Left forelimb (tissue), 1 donor: ENCODE measurements at places on chromosomes 4 and X.

- DNase-seq, result no peak
These were observed 22.1 kb upstream of the CBR4 start for GRCh38 chr4:169032194-169032593.

GRCh38 chr4:10809905-10810304 is 125.3 kb upstream of the CLNK start:
- no peak for DNase-seq

GRCh38 chr4:1751919-1752283 is 30.6 kb downstream of the TACC3 start:
- no peak for DNase-seq

DNA sequence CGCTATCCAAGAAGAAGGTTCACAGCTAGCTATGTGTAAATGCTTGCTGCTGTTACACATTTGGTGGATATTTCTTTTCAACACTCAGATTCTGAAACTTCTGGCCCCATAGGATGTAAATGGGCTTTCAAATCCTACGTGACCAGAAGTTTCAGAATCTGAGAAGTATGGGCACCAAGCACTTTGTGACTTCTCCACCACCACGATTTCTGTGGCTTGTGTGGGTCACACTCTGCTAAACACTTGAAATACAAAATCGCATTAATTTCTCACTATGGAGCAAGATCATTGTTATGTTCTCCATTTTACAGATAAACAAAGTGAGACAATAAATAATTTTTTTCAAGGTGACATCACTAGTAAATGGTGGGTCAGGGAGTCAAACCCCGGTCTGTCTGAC is 259.4 kb upstream of the JADE1 start:
- no peak for DNase-seq

- no peak for DNase-seq
These were observed 42.2 kb upstream of the CXCL8 start for GRCh38 chr4:73698217-73698616.

DNA sequence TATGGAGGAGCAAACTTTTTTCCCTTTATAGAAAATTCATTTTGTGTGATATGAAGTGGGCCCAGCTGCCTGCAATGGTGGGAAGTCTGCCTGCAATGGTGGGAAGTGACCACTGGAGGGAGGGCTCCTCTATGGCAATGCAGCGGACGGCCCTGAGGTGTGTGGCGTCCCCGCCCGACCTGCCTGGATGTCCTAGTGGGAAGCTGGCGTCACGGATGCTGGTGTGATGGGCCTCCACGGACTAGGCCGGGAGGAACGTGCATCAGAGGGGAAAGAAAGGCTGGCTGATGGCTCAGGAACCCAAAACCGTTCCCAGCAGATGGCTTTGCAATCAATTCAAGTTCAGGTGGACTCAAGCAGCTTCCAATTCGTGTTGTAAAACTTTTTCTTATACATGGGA is 177.9 kb downstream of the AFAP1 start:
- DNase-seq, result peak; percentile 79

DNA sequence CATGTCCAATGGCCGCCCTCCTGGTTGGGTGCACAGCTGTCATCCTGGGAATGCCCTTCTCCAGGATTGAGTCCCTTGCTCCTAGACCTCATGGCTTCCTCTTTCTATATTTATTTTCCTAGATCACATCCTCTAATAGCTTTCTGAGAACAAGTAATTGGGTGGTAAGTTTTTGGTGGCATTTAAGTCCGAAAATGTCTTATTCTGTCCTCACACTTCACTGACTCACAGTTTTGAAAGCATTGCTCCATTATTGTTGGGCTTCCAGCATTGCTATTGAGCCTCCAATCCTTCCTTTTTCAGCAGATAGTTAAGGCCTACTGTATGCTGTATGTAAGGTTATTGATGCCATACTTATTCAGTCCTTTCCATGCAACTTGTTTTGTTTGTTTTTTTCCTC is 25.9 kb downstream of the PGM2 start:
- no peak for DNase-seq

DNA sequence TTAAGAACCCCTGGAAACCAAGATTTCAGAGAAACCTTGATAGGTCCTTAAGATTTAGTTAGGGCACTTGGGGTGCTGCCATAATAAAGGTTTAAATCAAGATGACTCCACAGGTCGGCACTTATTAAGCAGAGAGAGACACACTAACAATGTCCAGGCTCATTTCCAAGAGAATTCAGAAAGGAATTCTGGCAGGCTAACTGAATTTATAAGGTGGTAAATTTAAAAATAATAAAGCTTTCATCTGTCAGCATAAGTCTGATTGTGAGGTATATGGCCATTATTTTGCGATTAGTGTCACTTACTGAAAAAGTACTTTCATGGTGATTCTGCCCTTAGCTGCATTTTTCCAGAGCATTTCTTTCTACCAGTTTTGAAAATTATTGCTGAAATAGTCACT is 472.7 kb downstream of the ARAP2 start:
- DNase-seq, result no peak
